Stromal cell of bone marrow (primary cell): ENCODE measurements at places on chromosomes 2 and 18.

- DNase-seq = no peak
Observed at GRCh38 chr2:60565472-60565871, 12.0 kb upstream of the BCL11A start.

DNA sequence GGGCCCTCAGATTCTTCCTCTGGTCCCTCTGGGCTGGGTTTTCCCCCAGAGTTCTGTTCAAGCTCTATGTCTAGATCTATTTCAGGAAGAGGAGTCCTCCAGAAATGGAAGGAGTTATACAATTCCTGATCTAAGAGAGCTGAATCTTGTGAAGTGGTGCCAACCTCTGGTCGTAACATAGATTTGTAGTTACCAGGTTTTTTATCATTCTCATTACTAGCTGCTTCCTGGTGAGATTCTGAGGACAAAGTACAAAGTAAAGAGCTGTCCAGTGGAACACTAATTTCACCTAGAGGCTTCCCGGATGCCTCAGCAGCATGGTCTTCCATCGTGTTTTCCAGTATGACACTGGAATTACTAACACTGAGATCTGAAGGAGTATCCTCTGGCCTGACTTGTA is 44.1 kb downstream of the PPP4R1 start:
- no peak for DNase-seq

DNA sequence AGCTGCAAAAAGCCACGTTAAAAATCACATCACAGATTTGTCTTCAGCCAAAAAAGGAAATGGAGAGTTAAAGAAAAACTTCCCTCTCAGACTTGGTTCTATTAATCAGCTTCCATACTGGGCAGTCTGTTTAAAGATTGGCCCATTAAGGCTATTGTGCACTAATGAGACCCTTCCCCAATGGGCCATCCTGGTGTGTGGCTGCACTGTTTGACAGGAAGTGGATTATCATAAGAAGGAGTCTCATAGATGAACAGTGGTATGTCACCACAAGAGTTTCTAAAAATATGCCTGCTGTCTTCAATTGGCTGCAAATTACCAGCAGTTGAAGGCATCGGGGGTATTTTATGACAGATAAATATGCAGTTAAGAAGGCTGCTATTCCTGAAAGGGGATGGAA is 247.6 kb upstream of the THSD7B start:
- no peak for DNase-seq

- DNase-seq = no peak
Observed at GRCh38 chr2:88342749-88343148, 109.7 kb downstream of the FOXI3 start.

DNA sequence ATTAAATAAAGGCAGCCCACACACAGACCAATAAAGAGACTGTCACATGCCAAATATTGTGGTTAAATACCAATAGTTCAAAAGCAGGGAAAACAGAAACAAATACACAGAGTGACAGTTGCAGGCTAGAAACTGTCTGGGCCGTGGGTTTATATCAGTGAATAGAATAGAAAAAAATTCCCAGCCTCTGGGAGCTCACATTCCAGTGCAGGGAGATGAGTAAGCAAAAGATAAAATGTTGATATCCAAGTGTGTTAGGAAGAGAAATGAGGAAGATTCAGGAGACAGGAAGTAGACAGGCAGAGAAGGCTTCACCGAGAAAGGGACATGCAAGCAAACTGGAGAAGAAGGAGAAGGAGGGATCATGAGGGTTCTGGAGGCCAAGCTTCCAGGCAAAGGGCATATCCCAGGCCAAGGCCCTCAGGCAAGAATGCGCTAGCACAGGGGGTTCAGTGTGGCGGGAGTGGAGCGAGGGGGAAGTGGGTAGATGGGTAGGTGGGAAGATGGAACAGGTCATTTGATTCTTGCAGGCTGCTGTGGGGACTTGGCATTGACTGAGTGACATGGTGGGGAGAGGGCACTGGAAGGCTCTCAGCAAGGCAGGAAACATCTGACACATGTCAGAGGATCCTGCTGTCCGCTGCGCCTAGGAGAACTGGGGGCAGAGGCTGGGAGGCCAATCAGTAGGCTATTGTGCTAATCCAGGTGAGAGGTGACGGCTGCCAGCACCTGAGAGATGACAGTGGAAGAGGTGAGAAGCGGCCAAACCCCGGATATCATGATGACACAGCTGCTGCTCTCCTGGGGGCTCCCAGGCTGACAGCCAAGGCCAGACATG is 89.2 kb downstream of the ZBTB7C start:
- DNase-seq = no peak

GRCh38 chr2:176589825-176590440 is 320.7 kb downstream of the MTX2 start:
- no peak for DNase-seq

- DNase-seq = no peak
Observed at GRCh38 chr18:3305933-3306332, 44.0 kb downstream of the MYL12B start.

GRCh38 chr2:169716938-169717690 is 16.5 kb upstream of the KLHL23 start:
- no peak for DNase-seq

- no peak for DNase-seq
Observed at GRCh38 chr2:10423400-10423774, 24.7 kb downstream of the ODC1 start.

DNA sequence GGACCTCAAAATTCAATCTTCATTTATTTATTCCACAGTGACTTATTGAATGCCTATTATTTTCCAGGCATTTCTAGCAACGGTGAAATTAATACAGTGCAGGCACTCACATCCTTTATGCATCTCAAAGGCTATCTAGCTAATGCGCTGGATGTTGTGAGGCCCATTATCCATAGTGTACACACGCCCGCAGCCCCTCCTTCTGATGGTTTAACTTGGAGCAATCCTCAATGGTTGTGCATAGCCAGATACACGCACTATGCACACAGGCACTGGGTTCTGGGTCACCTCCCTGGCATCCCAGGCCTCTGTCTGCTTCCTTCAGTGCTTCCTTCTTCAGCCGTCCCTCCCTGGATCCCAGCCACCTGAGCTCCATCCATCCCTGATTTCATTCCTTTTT is 108.5 kb upstream of the BOD1L2 start:
- DNase-seq = no peak

DNA sequence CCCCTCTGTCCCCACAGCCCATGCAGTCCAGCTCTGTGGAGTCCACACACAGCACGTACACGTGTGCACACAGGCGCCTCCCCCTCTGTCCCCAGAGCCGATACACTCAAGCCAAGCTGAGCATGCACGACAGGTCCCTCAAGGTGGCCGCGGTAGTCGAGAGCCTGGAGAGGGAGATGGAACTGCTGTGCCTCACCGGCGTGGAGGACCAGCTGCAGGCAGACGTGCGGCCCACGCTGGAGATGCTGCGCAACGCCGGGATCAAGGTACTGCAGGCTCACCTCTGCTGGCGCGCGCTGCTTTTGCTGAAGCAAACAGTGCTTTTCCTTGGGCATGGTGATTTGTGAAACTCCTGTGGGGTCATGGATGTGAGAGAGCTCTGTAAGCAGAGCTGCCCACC is 58.5 kb upstream of the NFATC1 start:
- no peak for DNase-seq

DNA sequence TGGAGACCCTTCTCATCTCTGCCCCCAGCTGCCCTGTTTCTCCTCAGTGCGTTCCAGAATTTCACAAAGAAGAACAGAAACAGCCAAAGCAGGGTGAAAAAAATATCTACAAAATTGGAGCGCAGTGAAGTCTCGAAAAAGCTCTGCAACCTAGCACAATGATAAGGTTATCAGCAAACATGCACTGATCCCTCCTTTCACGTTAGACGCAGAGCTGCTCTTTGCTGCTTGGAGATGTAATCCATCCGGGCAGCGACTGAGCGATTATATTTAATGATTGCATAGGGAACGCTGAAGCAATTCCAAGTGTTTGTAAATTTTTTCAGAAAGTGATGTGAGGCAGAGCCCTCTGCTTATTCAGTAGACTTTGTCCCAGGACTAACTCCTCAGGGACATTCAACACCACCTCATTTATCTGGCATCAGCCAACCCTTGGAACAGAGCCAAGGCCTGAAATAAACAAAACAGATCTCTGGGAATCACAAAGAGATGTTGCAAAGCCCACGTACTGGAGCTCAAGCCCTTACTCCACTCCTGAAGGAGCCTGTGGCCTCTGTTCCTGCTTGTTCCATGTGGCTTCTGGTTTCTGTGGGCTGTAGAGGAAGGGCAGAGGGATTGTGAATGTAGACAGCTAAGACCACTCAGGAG is 172.6 kb upstream of the BCL2L11 start:
- DNase-seq = no peak

DNA sequence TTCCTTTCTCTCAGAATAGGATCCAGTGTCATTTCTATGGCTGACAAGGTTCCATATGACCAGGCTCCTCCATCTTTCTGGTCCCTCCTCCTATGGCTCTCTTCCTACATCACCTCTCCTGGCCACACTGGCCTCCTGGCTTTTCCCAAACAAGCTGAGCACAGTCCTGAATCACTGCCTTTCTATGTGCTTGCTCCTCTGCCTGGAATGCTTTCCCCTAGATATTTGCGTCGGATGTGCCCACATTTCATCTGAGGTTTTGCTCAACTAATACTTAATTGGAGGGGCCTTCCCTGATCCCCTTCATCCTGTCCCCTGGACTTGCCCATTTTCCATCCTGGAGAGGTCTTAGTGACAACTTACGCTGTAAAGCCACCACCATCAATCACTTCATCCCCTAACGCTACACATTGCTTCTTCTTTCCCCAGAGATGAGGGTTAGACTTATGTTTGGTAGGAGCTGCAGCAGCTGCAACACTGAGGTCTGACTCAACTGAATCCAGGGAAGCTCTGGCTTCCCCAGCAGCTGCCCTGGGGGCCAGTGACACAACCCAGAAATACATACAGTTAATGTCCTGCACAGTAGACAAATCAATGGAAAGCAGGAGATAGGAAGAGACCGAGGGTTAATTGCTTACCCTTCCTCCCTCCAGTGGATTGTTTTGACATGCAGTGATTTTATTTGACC is 42.9 kb downstream of the QPCT start:
- no peak for DNase-seq

GRCh38 chr18:48961547-48961946 is 10.8 kb upstream of the SMAD7 start:
- DNase-seq = no peak

- DNase-seq = peak; percentile 97
Observed at GRCh38 chr2:9753276-9753600, 90.0 kb upstream of the TAF1B start.

DNA sequence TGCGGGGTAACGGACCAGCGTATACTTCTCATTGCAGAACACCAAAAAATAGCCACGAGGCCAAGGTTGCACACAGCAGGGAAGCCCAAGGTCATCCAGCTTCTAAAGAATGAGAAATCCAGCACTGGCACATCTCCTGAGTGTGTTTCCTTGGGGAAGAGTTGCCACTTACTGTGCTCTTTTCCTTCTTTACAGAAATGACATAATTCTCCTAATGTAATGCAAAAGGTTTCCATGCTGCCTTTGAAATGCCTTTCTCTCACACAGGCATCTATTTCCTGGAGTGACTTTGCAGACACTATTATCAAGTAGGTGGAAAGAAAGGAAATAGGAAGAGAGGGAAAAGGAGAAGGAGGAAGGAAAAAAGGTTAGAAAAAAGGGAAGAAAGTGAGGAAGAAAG is 862.1 kb upstream of the CELF4 start:
- DNase-seq = no peak

- no peak for DNase-seq
Observed at GRCh38 chr2:1645761-1646476, 98.4 kb downstream of the PXDN start.

GRCh38 chr2:189633392-189633811 is 27.9 kb upstream of the ASNSD1 start:
- no peak for DNase-seq

- DNase-seq = no peak
Observed at GRCh38 chr18:31648458-31648857, 35.9 kb downstream of the B4GALT6 start.

- DNase-seq = no peak
Observed at GRCh38 chr2:64634345-64635267, 19.1 kb downstream of the SERTAD2 start.

- no peak for DNase-seq
Observed at GRCh38 chr18:76689646-76690264, 132.6 kb upstream of the ZNF236 start.

DNA sequence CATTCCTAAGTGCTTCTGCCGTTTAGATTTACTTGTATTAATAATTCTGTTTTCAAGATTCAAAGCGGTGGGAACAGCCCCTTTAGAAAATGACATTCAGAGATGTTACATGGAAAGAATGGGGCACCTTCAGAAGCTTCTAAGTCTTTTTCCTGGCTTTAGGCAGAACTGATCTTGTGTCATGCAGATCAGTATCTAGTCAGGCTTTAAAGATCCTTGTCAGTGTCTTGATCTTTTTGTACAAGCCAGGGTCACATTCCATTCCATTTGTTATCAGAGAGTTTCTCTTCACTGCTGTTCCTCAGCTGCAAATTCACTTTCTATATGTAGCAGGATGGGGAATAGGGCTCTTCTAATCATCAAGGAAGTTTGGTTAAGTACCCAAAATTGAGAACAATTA is 275.3 kb downstream of the DCC start:
- no peak for DNase-seq

DNA sequence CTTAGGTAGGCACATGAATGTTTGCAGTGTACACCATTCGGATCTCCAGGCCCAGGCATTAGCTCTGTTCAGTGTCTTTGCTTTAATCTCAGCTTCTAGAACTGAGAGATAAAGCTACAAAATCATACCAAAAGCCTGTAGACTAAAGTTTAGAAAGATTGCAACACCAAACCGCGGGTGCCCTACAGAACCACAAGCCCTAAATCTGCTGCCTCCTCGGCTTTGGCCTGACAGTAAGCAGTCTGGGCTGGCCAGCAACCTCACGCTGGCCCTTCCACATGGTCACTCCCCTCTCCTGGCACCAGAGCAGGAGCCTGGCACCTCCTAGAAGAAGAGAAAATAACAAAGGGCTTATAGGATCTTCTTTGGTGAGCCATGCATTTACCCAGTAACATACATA is 8.9 kb upstream of the OSR1 start:
- no peak for DNase-seq

- DNase-seq = no peak
Observed at GRCh38 chr2:48227617-48228344, 302.2 kb upstream of the STON1 start.

GRCh38 chr2:25322312-25322711 is 19.4 kb downstream of the DNMT3A start:
- no peak for DNase-seq

GRCh38 chr18:76407681-76408080 is 87.4 kb downstream of the ZNF516 start:
- DNase-seq = no peak
